Cortex of kidney (tissue), 1 donor: ENCODE measurements at places on chromosomes 3 and 15.

DNA sequence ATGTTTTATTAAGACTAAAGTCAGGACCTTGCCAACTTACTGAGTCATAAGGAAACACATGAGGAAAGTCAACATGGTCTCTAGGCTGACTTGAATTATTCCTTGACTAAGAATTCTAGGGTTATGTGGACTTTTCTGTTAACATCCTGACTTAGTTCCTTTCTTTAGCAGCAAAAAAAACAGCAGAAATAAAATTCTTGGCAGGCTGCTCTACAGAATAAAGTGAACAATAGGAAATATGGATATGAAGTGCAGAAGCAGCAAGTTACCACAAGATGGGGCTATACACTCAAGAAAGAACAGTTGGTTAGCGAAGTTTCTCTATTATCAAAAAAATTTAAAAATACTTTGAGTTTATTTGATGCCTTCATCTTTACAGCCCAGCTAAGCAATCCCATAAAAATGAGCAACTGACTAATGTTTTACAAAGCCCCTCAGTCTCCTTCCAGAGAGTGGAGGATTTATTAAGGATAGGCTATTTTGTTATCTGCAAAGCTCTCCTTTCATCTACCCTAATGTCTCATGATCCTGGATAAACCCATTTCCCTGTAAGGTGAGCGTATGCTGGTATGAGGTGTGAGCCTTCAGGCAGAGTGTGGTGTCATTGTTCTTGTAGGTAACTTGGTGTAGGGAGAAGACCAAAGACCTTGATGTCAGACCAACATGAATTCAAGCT lies 23.1 kb upstream of the MCCC1 start:
- no peak for DNase-seq

GRCh38 chr15:48722764-48723661 lies 77.5 kb upstream of the FBN1 start:
- no peak for DNase-seq

DNA sequence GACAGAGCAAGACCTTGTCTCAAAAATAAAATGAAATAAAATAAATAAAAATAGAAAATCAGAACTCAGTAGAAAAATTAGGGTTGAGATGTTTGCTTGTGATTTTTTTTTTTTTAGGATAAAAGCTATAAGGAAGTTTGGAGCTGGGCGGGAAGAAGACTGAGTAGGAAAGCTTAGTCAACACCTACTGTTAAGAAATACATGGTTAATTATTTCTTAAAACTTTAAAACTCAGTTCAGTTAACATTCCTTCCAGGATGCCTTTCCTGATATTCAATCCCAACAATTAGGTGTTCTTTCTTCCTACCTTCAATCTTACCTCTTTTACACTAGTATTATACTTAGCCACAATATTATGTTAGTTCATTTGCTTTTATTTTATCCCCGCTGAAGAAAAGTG lies 246.2 kb downstream of the LSAMP start:
- no peak for DNase-seq

- no peak for DNase-seq
These were observed 8.4 kb upstream of the ATR start for GRCh38 chr3:142586803-142587406.

DNA sequence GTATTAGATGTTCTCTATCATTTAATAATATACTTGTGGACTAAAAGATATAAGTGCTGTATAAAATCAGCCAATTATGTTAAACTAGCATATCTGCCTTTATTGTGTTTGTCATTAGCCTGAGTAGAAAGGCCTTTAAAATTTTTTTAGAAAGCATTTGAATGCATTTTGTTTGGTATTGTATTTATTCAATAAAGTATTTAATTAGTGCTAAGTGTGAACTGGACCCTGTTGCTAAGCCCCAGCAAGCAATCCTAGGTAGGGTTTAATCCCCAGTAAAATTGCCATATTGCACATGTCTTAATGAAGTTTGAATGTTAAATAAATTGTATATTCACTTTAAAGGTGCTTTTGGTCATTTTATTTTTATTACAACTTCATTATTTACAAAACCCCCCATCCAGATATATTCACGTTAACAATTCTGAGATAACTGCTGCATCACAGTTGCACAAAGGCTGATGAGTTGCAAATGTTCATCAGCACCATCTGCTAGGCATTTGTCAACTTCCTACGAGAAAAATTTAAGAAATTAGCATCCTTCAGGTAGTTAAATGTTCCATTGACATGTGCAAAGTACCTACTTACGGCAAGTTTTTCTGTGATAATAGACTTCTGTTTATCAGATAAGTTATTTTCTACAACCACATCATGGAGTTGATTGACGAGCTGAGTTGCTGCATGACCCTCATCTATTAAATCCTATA lies 6.3 kb downstream of the EIF4A2 start:
- no peak for DNase-seq

- no peak for DNase-seq
These were observed 121.7 kb upstream of the TLE3 start for GRCh38 chr15:70219256-70219895.

GRCh38 chr15:70701891-70702568 lies 61.3 kb downstream of the UACA start:
- DNase-seq = no peak

DNA sequence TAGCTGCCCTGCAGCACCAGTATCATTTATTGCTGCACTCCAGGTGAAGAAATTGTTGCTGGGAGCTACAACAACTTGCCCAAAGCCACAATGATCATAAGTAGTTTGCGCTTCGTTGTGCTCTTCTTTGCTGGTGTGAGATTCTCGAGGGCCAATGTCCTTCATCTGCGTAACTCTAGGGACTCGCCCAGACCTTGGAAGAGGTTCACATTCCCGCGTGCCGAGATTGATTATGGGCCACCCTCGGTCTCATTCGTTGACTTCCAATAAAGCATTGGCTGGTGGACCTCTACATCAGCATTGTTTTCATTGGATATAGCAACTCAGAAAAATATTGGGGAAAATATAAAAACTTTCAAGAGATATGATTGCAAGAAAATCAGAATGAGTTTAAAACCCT lies 423 bp upstream of the PHLDB2 start:
- no peak for DNase-seq

GRCh38 chr3:158775426-158776410 lies 26.1 kb upstream of the MFSD1 start:
- DNase-seq = no peak

GRCh38 chr3:22292681-22293080 lies 541.7 kb upstream of the ZNF385D start:
- DNase-seq = no peak

DNA sequence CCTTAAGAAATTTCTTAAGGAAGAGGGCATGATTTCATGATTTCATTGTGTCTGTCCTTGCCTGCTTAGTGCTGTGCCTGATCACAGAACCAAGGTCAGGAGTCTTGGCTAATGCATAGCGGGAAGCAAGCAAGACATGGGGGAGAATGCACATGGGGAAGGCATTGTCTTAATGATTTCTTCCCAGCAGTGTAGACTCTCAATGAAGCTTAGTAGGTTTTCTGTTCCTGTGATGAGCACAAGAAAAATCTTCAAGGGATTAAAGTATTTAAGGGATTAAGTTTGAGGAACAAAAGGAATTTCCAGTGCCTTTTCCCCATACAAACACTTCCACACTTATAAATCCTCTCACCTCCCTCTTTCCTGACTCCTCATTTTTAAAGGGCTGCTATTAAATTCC lies 46.9 kb upstream of the SEMA6D start:
- DNase-seq = no peak

GRCh38 chr3:160473221-160473620 lies 23.6 kb upstream of the TRIM59 start:
- no peak for DNase-seq

DNA sequence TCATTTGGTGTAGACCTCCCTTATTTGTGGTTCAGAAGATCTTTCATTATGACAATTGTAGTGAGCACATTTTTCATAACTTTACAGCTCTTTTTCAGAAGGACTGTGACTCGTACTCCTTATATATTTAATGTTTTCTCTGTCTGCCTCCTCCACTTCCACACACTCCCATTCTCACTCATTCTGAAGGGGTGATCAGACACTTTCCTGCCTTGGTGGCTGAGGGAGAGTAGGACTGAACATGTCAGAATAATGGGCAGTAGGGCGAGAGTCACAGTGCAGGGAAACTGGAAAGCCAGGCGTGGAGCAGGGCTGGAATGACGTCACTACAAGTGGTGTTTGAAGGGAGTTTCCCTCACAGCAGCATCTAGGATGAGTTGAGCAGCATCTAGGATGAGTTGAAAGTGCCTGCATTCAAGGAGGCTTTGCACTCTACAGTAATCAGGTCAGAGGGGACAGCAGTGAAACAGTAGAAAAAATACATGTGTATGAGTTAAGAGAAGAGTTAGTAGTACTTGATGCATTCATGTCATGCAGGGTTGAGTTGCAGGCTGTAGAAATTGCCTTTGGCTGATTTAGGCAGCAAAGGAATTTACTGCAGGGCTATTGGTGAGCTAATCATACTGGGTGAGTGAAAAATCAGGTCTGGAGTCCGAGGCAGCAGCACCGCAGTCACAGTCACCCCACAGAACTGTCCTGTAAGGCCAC lies 36.3 kb upstream of the FBXL22 start:
- DNase-seq = no peak

DNA sequence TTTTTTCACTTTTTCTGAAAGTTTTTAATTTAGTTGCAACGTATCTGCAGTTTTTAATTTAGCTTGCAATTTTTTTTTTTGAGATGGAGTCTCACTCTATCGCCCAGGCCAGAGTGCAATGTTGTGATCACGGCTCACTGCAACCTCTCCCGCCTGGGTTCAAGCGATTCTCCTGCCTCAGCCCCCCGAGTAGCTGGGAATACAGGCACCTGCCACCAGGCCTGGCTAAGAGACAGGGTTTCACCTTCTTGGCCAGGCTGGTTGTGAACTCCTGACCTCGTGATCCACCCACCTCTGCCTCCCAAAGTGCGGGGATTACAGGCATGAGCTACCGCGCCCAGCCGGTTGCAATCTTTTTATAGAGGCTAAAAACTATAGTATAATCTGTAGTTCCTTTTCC lies 142.9 kb upstream of the ALCAM start:
- no peak for DNase-seq

- no peak for DNase-seq
These were observed 7.3 kb downstream of the TYRO3 start for GRCh38 chr15:41566121-41566885.

GRCh38 chr3:120650311-120650710 lies 31.7 kb downstream of the HGD start:
- no peak for DNase-seq

- DNase-seq = no peak
These were observed 3.3 kb upstream of the VILL start for GRCh38 chr3:37987315-37987697.

DNA sequence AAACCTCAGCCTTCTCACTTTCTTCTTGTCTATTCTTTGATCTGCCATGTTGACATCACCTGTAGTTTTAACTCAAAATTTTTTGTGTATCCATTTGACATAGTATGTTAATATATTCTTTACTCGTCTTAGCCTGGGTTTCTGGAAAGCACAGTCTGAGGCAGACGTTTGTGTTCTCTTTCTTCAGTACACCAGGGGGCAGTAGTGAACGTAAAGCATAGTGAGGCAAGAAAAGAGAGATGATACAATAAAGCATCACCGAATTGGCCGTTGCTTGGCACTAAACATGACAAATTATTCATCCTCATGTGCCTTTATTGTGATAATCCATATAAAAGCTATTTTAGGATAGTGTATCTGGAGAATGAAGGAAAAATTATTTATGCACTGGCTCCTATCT lies 141.0 kb upstream of the MYRIP start:
- DNase-seq = no peak

GRCh38 chr15:75059607-75060006 lies 36.2 kb downstream of the PPCDC start:
- no peak for DNase-seq

- no peak for DNase-seq
These were observed 144.7 kb upstream of the PEX5L start for GRCh38 chr3:180181387-180181786.

GRCh38 chr3:11037241-11037873 lies 44.8 kb downstream of the SLC6A1 start:
- DNase-seq = no peak

GRCh38 chr3:69828817-69829216 lies 89.6 kb downstream of the MITF start:
- DNase-seq = no peak

DNA sequence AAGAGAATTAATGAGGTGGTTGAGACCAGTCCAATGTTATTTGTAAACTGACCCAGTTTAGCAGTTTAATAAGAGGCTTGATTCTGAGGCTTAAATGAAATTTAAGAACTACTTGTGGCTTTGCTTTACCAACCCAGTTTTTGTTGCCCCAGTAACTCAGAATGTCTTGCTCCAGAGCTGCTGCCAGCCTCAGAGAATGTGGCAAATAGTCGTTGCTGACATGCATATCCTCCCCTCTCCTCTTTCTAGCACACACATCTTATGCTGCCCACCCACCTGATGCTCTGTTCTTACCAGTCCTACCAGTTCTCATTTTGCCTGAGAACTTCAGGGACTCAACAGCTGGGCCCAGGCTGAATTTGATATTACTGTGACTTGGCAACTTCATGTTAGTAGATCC lies 92.4 kb upstream of the TSC22D2 start:
- no peak for DNase-seq

DNA sequence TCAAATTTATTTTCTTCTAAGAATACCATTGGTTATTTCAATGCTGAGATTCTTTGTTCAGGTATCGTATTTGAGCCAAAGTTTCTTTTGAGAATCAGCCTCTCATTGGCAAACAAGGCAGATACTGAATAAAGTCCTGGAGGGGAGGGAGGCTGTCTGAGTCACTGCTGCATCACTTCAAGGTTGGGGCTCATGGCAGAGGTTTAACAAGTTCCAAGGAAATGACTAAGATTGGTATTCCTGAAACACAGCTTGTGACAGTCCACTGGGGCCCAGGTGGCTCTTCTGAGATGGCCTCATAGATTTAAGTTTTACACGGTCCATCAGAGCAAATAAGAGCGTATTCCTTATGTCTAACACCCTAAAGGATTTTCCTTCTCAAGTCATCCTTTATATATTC lies 213.8 kb upstream of the STAC start:
- DNase-seq = no peak

DNA sequence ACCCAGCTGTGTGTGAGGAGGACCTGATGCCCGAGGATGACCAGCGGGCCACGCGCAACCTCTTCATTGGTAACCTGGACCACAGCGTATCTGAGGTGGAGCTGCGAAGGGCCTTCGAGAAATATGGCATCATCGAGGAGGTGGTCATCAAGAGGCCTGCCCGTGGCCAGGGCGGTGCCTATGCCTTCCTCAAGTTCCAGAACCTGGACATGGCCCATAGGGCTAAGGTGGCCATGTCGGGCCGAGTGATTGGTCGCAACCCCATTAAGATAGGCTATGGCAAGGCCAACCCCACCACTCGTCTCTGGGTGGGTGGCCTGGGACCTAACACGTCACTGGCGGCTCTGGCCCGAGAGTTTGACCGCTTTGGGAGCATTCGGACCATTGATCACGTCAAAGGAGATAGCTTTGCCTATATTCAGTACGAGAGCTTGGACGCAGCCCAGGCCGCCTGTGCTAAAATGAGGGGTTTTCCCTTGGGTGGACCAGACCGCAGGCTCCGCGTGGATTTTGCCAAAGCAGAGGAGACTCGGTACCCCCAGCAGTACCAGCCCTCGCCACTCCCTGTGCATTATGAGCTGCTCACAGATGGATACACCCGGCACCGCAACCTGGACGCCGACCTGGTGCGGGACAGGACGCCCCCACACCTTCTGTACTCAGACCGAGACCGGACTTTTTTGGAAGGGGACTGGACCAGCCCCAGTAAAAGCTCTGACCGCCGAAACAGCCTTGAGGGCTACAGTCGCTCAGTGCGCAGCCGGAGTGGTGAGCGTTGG lies 1.5 kb downstream of the RBM15B start:
- DNase-seq = no peak

- no peak for DNase-seq
These were observed 48.9 kb downstream of the TLE3 start for GRCh38 chr15:70048578-70049514.
